ENCODE measurements at places on chromosomes 13 and 19. TPM values are rescaled to one million over a fixed set of nuclear protein-coding genes. Genes with fewer than 3 reads are reported as not detected.

PDCD2L gene
- total RNA-seq: 14.1 TPM

UNC13A gene
- total RNA-seq: 0.19 TPM

ADPRHL1 gene
- 1.2 TPM for total RNA-seq

OLFM4 gene
- 6.5 TPM for total RNA-seq

FFAR1 gene
- total RNA-seq: 0.05 TPM

KCNN4 gene
- 8.7 TPM for total RNA-seq

CAMSAP3 gene
- total RNA-seq: 1.3 TPM

CGB2 gene
- total RNA-seq: not detected

DNAAF3 gene
- total RNA-seq: 0.24 TPM

MBD3L3 gene
- total RNA-seq: 0.24 TPM

CD33 gene
- 7.9 TPM for total RNA-seq

KLHL1 gene
- 0.05 TPM for total RNA-seq

ZNF541 gene
- total RNA-seq: 0.14 TPM

ERCC2 gene
- 5.0 TPM for total RNA-seq

TNFSF9 gene
- total RNA-seq: 0.52 TPM

URAD gene
- total RNA-seq: 0.38 TPM

HCST gene
- 50.7 TPM for total RNA-seq

RFPL4AL1 gene
- total RNA-seq: 0.28 TPM

KLC3 gene
- total RNA-seq: 2.5 TPM
